ENCODE measurements at places on chromosomes 3 and 15.

GRCh38 chr15:25406846-25407245, 32.0 kb downstream of the UBE3A start:
- DNase-seq, result no peak

DNA sequence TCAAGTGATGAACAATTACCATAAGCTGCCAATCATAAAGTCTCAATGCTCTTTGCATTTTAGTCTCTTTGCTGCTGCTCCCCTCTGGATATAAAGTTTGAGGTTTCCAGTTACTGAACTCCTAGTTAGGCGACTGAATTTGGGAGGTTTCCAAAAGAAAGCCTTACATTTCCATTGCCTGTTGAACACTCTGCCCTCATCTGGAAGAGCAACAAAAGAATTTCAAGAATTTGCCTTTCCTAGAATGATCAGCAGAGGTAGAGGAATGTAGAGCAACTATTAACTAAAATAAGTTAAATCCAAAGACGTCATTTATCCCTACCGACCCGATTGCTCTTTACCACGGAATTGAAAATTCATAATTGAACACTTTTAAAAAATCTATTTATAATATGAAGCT, 53.4 kb upstream of the PRICKLE2 start:
- no peak for DNase-seq

- no peak for DNase-seq
These were observed 516.5 kb downstream of the NLGN1 start for GRCh38 chr3:173913974-173914421.

GRCh38 chr3:20692675-20693074, 506.7 kb upstream of the SGO1 start:
- no peak for DNase-seq

DNA sequence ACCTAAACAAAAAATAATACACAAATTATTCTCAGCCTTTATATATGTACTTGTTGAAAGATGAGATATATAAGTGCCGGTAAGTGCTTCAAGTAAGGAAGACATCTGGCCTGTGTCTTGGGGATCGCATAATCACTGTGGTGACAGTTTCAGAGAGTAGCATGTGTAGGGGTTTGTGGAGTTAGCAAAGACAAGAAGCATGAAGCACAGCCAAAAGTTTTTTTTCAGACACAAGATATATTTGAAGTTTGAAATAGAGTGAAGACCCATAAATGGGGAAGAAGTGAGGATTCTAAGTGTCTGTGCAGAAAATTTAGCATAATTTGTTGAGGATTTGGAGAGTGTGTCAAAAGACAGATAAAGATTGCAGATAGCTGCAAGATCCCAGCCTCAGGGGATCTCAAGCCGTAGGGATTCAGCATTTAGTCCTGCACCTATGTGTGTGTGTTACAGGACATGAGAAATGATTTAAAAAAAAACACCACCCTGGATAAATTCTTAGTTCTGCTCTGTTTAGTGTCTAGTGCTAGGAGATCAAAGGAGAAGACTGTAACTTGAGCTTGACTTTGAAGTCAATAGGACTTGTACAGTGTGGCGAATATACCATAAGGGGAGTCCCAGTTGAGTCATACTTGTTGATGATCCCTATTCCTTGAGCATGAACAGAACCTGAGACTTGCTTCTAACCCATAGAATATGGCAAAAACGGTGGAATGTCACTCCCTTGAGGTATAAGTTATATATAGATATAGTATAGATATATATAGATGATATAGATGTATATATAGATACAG, 123.9 kb upstream of the GRM7 start:
- no peak for DNase-seq

- DNase-seq, result no peak
These were observed 256.2 kb upstream of the ATP10A start for GRCh38 chr15:26119322-26119721.

DNA sequence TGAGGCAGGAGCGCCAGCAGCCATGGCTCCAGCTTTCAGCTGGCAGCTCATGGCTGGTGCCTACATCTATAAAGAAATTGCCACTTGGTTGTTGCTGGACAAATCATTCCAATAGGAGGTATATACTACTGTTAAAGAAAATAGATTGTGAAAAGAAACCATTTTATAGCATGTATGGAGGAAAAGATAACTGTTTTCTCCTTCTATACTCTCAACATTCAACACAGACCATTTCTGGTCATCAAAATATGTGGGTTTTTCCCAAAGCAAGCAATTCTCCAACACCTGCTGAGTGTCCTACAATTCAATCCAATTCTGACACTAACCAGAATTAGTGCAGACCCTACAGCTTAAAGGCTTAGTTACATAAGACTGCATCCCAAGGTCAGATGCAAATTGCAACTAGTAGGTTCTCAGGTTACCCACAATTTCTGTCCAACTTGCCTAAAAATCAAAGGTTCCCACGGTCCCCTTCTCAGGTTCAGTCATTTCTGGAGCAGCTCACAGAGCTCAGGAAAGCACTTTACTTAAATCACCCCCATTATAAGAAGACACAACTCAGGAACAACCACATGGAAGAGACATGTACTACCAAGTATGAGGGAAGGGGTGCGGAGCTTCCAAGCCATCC, 42.4 kb upstream of the STRIT1 start:
- no peak for DNase-seq

DNA sequence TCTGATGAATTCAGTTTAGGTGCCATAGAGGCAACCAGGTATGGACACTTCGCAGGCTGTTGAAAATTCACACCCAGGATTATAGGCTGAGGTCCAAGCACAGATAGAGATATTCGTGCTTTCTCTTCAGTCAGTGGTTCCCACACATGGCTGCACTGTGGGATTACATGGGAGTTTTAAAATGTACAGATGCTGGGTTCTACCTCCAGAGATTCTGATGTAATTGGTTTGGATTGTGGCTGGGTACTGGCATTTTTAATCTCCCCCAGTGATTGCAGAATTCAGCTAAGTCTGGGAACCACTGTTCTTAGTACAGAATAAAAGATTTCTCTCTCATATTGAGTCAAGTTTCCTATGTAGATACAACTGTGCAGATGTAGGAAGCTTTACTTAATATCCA, 91.6 kb downstream of the FOXB1 start:
- no peak for DNase-seq

GRCh38 chr3:36911990-36912804, 32.7 kb downstream of the TRANK1 start:
- no peak for DNase-seq

GRCh38 chr15:87907676-87908446, 348.7 kb downstream of the NTRK3 start:
- no peak for DNase-seq

GRCh38 chr3:174010907-174011306, 613.4 kb downstream of the NLGN1 start:
- DNase-seq, result no peak

- DNase-seq, result no peak
These were observed 6.1 kb upstream of the MB21D2 start for GRCh38 chr3:192923731-192924130.

GRCh38 chr3:78940128-78940527, 827.7 kb downstream of the ROBO1 start:
- no peak for DNase-seq

DNA sequence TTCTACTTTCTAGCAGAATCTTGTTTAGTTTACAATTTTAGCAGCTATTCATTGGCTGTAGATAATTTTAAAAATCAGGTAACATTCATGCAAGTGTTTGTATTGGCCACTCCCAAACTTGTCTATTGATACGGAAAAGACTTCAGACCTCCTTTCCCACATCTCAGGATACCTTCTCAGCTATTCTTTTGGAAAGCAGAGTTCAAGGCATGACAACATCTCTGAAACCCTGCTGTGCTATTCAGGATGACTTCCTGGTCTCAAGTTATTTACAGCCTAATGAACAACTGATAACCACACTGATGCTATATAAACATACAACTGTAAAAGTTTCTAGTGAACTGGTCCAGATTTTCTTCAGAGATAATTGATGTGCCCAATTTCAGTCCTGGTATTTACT, 55.8 kb downstream of the DZIP3 start:
- DNase-seq, result no peak

DNA sequence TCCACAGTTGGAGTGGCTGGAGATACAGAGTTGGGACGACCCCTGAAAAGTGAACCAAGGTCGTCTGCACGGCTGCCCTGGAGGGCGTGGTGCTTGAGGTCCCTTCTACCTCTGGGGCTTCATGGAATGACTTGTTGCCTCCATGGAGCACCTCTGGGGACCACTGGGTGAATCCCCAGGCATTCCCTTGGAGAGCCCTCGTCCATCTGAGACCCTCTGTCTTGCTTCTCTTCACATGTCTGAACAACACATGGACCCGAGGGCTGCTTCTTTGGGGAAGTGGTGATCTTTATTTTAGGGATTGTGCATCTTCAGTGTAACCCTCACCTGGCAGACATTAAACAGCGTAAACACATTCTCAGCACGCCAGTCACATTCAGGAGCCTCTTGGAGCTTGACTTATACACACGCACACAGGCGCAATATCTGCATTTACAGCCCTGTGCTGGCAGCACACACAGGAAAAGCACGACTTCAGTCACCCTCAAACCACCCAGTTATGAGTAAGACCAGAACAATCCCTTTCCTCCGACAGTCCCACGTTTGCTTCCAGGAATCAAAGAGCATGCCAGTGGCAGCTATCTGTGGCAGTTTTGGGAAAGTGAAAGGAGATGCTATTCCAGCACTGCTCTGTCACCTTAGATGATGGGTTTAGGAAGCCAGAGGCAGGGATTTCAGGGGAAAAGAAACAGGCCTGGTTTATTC, 12.6 kb downstream of the FAM107A start:
- DNase-seq, result no peak

GRCh38 chr15:90320062-90320884, 31.8 kb upstream of the ZNF774 start:
- peak; percentile 47 for DNase-seq

GRCh38 chr15:85407421-85408269, 27.2 kb downstream of the AKAP13 start:
- no peak for DNase-seq

GRCh38 chr3:147757866-147758265, 348.7 kb downstream of the ZIC1 start:
- no peak for DNase-seq

- no peak for DNase-seq
These were observed 2.1 kb downstream of the SLC41A3 start for GRCh38 chr3:126081618-126082361.

DNA sequence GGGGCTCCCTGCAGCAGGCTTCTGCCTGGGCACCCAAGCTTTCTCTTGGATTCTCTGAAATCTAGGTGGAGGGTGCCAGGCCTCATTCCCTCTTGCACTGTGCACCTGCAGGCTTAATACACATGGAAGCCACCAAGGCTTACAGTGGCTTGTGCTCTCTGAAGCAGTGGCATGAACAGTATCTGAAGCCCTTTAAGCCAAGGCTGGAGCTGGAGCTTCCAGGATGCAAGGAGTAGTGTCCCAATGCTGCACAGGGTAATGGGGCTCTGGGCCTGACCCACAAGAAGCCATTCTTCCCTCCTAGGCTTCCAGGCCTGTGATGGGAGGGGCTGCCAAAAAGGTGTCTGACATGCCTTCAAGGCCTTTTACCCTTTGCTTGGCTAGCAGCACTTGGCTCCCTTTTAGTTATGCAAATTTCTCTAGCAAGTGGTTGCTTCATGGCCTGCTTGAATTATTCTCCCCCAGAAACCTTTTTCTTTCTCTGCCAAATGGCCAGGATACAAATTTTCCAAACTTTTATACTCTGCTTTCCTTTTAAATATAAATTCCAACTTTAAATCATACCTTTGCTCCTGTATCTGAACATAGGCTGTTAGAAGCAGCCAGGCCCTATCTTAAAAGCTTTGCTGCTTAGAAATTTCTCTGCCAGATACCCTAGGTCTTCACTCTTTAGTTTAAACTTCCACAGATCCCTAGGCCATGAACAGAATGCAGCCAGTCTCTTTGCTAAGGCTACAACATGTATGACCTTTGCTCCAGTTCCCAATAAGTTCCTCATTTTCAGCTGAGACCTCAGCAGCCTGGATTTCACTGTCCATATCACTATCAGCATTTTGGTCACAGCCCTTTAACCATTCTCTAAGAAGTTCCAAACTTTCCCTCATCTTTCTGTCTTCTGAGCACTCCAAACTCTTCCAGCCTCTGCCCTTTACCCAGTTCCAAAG, 201.1 kb upstream of the LRRFIP2 start:
- no peak for DNase-seq

DNA sequence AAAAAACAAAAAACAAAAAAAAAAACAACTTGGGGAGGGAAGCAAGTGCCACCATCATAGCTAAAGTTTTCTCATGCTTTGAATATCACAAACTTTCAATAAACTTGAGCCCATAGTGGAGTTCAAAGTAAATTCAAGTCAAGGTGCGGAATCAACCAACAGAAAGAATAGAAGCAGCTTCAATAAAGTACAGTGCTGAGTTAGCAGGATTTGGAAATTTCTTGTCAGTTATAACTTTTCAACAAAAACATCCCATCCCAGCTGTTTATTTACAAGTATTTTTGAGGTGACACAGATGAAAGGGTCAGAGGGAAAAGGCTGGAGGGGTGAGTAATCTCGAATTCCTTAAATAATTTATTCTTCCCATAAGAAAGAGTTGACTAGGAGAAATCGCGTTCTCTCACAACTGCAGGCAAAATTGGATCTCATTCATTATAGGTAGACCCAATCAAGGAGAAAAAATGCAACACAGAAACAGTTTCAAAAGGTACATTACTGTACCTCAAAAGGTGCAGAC, 477.4 kb upstream of the RASGRP1 start:
- no peak for DNase-seq

DNA sequence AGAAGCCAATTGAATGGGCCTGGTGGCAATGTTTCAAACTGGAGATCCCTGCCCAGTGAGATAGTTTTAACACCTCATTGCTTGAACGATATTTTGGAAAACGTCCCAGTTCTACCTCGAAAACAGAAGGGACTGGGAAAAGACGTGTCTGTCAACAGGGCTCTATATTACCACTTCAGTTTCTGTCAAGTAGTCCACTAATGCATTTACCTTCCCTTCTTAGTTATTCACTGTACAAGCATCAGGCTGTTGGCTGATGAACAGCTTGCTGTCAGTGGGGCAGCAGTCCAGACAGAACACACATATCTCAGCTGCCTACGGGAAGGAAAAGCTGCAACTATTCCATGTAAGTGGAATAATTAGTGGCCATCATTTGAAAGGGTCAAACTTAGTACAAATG, 794.7 kb upstream of the GBE1 start:
- DNase-seq, result no peak

GRCh38 chr3:101133652-101134051, 140.4 kb upstream of the ABI3BP start:
- no peak for DNase-seq

DNA sequence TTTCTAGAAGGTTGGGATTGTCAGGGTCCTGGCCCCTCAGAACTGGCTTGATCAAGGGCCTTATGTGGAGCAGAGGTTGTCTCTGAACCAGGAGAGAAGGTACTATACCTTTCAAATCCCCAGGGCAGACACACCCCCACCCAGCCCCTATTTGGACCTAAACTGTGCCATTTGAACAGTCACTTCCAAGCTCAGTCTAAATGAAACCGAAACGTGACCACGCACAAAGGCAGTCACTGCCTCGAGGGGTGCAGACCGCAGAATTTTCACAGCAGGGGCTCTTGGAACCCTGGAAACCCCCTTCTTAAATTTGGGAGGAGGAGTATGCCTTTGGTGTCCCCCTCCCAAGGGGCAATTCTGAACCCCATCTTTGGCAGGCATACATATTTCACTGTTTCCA, 53.7 kb downstream of the GRIP2 start:
- DNase-seq, result no peak

- peak; percentile 36 for DNase-seq
These were observed 179.2 kb downstream of the CLSTN2 start for GRCh38 chr3:140113996-140114788.

GRCh38 chr15:95013381-95013780, 782.0 kb downstream of the MCTP2 start:
- DNase-seq, result no peak

GRCh38 chr3:149336925-149337324, 3.5 kb upstream of the TM4SF18 start:
- no peak for DNase-seq

GRCh38 chr3:190375246-190375645, 12.7 kb upstream of the CLDN16 start:
- DNase-seq, result no peak

Data from NCI-H748 treated with DMSO at 0.1 percent for 48 hours (cell line).